ENCODE measurements at places on chromosomes 6 and 20. TPM values are rescaled to one million over a fixed set of nuclear protein-coding genes. Genes with fewer than 3 reads are reported as not detected.

The BPI gene
- not detected for total RNA-seq

The DEFB132 gene
- not detected for total RNA-seq

DNA sequence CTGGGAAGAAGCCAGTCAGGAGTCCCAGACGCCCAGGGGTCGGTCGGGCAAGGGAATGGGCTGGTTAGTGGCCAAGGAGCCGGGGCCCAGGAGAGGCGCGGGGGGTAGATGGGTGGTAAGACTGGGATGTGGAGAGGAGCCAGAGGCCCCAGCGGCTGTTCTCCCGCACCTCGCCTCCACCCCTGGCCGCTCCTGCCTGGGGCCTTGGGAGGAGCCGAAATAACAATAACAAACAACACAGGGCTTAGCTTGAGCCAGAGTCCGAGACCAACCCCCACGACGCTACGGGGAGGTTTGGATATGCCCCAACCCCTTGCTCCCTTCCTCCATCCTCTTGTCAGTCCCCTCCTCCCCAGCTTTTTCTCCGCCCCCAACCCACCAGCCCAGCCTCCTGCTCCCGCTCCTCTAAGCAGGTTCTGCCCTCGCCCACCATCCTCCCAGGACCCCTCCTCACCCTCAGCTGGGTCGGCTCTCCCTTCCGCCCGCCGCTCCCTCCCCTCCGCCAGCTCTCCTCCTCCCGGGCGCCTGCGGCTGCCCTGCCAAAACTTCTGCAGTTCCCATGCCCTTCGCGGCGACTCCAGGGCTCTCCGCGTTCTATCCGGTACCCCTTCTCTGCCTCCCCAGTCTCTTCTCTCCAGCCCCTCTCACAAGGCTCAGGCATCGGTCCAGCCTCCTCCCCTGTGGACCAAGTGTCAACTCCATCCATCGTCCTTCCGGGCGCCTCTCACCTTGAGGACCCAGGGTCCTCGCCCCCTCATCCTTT is 1.1 kb downstream of the RNF39 start:
- peaks cover 14% of the 10 kb centered on the region for H3K36me3 ChIP-seq
- H3K27me3 ChIP-seq = peaks cover 55% of the 10 kb centered on the region
- no peak overlapping the region for H3K27ac ChIP-seq
- no peak for DNase-seq
- H3K4me3 ChIP-seq = peak overlapping the region; percentile 3
- H3K4me1 ChIP-seq = peaks cover 30% of the 10 kb centered on the region

- DNase-seq = no peak
- no peak overlapping the region for H3K27ac ChIP-seq
- H3K4me3 ChIP-seq = no peak overlapping the region
- H3K27me3 ChIP-seq = peaks cover 5% of the 10 kb centered on the region
These were observed 80.3 kb downstream of the TBC1D7 start for GRCh38 chr6:13248053-13248452.

- H3K4me1 ChIP-seq = peaks cover 11% of the 10 kb centered on the region
- no peak overlapping the region for H3K4me3 ChIP-seq
- no peak overlapping the region for H3K27ac ChIP-seq
- no peak for DNase-seq
- no peaks in the 10 kb centered on the region for H3K27me3 ChIP-seq
These were observed 25.7 kb downstream of the FKBP5 start for GRCh38 chr6:35662999-35663398.

The RHAG gene
- total RNA-seq = not detected

DNA sequence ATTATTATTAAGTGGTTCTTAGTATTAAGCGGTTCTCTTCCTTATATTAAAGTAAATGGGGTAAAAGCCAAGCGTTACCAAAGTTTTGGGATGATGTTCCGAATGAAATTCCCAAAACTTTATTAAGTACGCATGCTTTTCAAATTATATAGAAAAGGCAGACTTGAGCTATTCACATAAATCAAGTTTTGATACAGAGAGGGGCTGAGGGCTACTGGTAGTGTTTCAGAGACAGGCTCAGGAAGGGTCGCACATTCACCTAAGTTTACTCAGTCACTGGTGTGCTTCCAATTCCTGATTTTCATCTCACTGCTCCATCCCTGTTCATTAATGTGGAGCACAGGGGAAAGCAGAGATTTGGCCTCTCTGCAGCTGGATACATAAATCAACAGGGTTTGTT is 652.2 kb downstream of the QKI start:
- H3K4me1 ChIP-seq = no peaks in the 10 kb centered on the region
- H3K27me3 ChIP-seq = no peaks in the 10 kb centered on the region
- H3K27ac ChIP-seq = no peak overlapping the region
- no peak overlapping the region for H3K4me3 ChIP-seq
- H3K36me3 ChIP-seq = no peaks in the 10 kb centered on the region
- no peak for DNase-seq

All from activated CD8-positive, alpha-beta T cell treated with anti-CD3 and anti-CD28 coated beads for 36 hours (primary cell).